ENCODE measurements at places on chromosomes 7 and 10.

DNA sequence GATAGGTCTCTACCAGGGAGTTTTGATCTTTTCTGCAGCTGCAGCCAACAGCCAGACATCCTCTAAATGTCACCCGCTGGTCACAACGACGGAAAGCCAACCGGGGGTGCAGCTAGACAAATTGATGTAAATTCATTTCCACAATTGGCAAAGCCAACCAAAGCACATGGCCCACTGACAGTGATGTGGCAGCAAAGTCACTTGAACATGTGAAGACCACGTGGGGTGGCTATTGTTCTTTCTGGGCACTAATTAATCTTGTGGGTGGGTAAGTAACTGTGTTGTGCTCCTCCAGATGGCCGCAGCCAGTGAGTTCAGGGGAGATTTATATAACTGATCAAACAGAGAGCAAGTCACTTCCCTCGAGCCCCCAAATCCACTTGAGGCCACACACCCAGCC lies 354.1 kb downstream of the ANKRD30A start:
- DNase-seq: no peak

DNA sequence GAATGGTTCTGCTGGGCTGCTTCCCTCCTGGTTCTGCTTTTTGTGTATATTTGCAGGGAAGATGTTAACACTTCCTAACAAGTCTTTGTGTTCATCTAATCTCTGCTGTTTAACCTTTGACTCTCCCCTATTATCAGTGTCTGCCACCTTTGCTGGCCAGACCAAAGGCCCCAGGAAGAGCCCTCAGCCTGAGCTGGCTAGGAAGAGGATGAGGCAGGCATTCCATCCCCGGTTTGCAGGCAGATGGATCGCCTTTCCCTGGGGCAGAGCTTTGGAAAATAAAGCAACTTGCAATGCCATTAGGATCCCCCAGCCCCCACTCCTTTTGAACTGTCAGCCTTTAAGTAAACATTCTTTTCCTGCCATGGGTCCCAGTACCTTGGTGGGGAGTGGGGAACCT lies 19.0 kb downstream of the DPCD start:
- DNase-seq: no peak

DNA sequence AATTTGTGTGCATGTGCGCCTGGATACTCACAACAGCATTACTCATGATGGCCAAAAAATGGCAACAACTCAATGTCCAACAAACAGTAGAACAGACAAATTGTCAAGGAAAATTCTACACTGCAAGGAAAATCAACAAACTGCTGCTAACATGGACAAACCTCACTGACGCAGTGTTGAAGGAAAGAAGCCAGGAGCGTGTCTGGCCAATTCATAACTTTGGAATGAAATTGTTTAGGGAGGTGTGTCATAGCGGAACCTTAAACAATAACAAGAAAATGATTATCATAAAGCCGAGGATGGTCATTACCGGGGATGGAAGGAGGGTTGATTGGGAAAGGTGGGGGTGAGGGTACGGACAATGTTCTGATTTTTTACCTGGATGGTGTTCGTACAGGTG lies 29.1 kb downstream of the ALOX5 start:
- DNase-seq: no peak

- DNase-seq: no peak
Measured at GRCh38 chr10:24650669-24651391, 72.9 kb downstream of the ARHGAP21 start.

- DNase-seq: no peak
Measured at GRCh38 chr10:58840840-58841435, 328.3 kb downstream of the BICC1 start.

DNA sequence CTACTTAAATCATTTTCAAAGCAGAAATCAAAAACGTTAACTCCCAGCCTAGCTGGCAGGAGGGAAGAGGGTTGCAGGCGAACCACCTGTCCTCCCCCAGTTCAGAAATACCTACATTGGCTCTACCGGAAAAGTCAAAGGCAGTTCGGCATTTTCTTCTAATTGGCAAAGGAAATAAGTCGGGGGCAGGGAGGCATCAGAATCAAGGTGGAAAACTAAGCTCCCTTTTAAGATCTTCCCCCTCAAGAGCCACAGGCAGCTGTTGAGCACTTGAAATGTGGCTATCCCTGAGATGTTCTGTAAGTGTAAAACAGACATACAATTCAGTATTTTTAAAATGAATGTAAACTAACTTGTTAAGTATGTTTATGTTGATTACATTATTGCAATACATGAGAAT lies 957 bp upstream of the ELMO1 start:
- no peak for DNase-seq

GRCh38 chr10:93758891-93759410 lies 1.2 kb downstream of the LGI1 start:
- no peak for DNase-seq

DNA sequence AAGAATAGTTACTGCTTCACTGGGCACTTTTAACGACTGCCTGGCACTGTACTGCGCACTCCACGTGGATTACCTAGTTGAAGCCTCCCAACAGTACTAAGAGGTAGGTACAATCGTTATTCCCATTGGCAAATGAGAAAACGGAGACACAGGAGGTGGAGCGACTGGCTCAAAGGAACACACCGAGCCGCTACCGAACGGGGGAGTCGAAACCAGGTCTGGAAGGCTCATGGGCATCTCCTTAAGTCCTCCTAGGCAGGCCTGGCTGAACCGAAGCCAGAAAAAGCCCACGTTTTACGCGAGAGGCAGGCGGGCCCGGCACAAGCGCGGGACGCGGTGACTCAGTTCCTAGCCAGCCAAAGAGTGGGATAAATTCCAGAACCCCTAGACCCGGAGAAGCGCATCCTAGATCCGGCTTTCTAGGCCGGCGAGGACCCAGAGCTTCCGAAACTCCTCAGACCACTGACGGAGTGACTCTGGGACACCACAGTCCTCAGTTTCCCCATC lies 472 bp downstream of the PDAP1 start:
- no peak for DNase-seq

- no peak for DNase-seq
Measured at GRCh38 chr10:60096761-60097513, 190.6 kb upstream of the CCDC6 start.

GRCh38 chr7:74452748-74453321 lies 871 bp upstream of the GTF2IRD1 start:
- no peak for DNase-seq

DNA sequence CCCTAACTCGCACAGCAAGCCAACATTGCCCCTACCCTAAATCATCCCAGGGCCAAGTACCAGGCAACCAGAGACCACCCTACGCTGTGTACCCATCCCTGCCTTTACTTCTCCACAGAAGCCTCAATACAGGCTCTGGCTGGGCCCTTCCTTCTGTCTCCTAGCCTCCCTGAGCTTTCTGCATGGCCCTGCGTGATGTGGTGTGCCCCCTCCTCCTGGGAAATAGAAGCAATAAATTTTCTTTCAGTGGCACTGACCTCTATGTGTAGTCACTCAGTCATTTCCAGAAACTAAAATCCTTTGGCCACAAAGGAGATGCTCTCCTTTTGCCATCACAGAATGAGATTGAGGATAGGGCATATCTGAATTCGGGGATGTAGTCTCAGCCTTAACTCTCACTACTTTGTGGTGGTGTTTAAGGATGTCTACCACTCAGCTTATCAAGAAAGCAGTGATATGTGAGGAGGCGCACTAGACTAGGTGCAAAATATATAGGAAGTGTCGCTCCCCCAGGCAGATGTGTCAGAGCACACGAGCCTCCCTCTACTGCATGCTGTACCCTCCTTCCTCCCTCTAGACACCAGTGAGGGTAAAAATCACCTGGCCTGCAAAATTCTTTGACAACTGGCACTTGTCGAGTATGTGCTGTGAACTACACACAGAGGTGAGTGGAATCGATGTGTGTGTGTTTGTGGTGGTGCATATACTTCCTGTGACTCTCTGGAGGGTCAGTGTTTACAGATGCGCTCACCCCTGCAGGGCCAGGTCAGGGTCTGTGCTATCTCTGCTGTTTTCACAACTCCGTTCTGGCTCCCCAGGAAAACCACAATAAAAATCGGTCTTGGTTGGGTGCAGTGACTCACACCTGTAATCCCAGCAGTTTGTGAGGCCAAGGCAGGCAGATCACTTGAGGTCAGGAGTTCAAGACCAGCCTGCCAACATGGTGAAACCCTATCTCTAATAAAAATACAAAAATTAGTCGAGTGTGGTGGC lies 825.9 kb upstream of the IGFBP3 start:
- no peak for DNase-seq

Data from SIG-M5 (cell line).